ENCODE measurements at places on chromosomes 5 and 9. TPM values are rescaled to one million over a fixed set of nuclear protein-coding genes. Genes with fewer than 3 reads are reported as not detected.
A peak's percentile ranks its signal among the peaks of the same experiment; 100 is the strongest.

The SLC34A1 gene
- 1.9 TPM for total RNA-seq

The TMEM232 gene
- 0.91 TPM for total RNA-seq

- H3K4me1 ChIP-seq, result peaks cover 4% of the 10 kb centered on the region
- H3K27me3 ChIP-seq, result peaks cover 3% of the 10 kb centered on the region
- no peak for DNase-seq
Observed at GRCh38 chr9:546797-547223, 294.7 kb upstream of the DMRT1 start.

The AMACR gene
- 5.9 TPM for total RNA-seq

- no peak overlapping the region for H3K4me3 ChIP-seq
- DNase-seq, result no peak
- peaks cover 4% of the 10 kb centered on the region for H3K4me1 ChIP-seq
- no peaks in the 10 kb centered on the region for H3K36me3 ChIP-seq
Observed at GRCh38 chr9:135357863-135358551, 121.6 kb upstream of the PPP1R26 start.

The IL11RA gene
- 77.0 TPM for total RNA-seq

- H3K36me3 ChIP-seq, result no peaks in the 10 kb centered on the region
- H3K27ac ChIP-seq, result no peak overlapping the region
- H3K4me3 ChIP-seq, result no peak overlapping the region
- no peaks in the 10 kb centered on the region for H3K4me1 ChIP-seq
- H3K27me3 ChIP-seq, result no peaks in the 10 kb centered on the region
Observed at GRCh38 chr9:106872641-106873040, 9.7 kb downstream of the ZNF462 start.

DNA sequence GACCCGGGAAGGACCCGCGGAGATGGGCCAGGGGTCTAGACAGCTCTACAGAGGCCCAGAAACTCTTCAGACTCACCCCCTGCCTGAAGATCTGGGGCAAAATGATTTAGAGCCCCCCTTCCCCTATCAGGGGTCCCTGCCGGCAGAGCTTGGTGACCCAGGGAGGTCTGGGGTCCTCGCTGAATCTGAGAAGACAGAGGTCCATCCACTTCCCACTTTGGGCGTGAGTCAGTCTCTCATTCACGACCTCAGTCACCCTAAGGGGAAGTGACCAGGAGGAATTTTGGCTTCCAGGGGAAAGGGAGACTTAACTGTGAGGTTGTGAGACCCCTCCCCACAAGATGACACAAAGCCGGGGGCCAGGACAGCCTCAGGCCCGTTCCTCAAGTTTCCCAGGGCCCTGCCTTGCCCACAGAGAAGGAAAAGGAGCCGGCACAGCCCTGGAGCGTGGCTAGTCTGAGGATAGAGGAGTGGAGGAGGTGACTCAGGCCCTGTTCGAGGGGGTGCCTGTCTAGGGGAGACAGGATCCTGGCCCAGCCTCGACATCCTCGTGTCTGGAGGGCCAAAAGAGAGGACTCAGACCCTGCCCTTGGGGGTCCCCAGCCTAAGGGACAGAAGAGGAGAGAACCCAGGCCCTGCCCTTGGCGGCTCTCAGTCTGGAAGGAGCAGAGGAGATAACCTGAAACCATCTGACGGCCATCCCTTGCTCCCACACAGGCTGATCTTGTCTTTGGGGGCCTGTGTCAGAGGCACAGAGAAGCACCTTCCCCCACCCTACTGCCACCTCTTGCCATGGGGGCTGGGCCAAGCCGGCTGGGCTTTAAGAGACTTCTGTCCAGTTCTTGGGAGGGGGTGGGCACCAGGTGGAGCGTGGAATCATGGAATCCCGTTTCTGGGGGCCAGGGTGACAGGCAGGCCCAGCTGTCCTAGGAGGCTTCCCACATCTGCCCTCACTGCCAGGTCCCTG, 889 bp downstream of the PDLIM4 start:
- peak overlapping the region; percentile 21 for H3K4me3 ChIP-seq
- peaks cover 16% of the 10 kb centered on the region for H3K27me3 ChIP-seq
- no peak for DNase-seq
- peaks cover 8% of the 10 kb centered on the region for H3K4me1 ChIP-seq
- H3K36me3 ChIP-seq, result no peaks in the 10 kb centered on the region

The PCDHB6 gene
- total RNA-seq, result not detected

DNA sequence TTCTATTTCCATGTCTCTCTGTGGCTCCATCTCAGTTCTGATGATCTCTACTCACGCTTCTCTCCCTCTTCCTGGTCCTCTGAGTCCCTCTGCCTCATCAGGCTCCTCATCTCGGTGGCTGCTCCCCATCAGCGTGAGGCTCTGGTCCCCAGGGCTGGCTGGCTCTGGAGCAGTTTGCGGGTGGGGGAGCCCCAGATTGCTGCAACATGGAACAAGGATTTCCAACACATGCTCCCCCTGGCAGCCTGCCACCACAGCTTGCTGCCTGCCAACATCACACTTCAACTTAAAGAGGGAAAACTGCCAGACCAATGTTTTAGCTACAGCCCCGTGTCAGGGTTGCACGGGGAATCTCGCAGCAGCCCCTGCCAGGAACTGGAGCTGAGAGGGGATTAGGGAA, 77.2 kb upstream of the NEK6 start:
- no peak overlapping the region for H3K4me3 ChIP-seq
- H3K27me3 ChIP-seq, result peaks cover 27% of the 10 kb centered on the region
- no peak overlapping the region for H3K27ac ChIP-seq
- H3K36me3 ChIP-seq, result peaks cover 2% of the 10 kb centered on the region
- DNase-seq, result no peak
- H3K4me1 ChIP-seq, result peaks cover 1% of the 10 kb centered on the region

The ZNF483 gene
- 7.0 TPM for total RNA-seq

The SPINK7 gene
- total RNA-seq, result not detected

DNA sequence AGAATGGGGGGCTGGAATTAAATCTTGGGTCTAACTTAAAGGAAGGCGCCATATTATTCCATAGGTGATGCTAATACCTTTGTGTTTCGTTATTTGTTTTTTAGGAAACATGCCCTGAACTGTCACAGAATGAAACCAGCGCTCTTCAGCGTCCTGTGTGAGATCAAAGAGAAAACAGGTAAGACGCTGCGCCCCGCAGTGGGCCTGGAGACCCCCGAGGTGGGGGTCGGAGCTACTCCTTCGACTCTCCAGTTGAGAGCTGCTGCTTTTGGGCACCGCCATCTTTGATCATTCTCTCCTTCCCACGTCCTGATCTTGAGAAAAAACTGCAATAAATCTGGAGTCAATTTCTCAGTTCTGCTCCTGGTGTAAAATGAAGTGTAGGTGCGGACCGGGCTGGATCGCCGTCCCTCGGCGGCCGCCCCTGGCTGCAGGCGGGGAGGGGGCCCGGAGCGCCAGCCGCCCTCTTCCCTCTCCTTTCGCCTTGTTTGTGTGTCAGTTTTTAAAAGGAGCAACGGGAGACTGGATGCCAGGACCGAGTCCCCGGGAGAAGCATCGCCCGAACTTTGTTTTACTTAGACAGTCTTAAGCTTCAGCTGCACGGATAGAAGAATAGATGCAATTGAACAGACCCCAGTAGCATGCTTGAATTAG, 1.4 kb downstream of the PBX3 start:
- H3K36me3 ChIP-seq, result peaks cover 14% of the 10 kb centered on the region
- H3K27me3 ChIP-seq, result peaks cover 21% of the 10 kb centered on the region
- peaks cover 31% of the 10 kb centered on the region for H3K4me1 ChIP-seq

DNA sequence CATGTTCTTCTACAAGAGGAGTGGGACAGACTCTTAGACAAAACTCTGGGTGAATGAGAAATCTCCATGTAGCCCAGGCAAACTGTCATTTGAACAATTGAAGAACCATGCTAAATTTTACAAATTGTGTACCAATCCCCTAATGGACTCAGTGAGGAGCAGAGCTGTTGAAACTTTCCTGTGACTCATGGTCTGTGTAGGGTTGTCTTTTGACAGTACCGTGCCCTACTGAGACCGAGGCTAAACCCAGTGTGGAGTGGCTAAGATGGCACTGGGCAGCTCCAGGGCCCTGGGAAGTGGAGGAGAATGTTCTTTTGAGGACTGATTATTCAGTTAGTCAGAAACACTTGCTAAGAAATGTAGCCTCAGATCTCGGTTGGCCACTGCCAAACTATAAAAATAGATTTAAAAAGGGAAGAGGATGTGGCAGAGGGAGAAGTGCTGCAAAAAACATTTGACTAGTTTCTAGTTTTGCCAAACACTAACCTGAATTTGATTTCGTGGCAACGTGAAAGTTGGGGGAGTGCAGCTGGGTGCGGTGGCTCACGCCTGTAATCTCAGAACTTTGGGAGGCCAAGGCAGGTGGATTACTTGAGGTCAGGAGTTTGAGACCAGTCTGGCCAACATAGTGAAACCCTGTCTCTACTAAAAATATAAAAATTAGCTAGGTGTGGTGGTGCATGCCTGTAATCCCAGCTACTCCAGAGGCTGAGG, 24.7 kb downstream of the POU4F3 start:
- H3K27ac ChIP-seq, result no peak overlapping the region
- no peak overlapping the region for H3K4me3 ChIP-seq
- DNase-seq, result no peak
- H3K27me3 ChIP-seq, result peaks cover 16% of the 10 kb centered on the region
- peaks cover 1% of the 10 kb centered on the region for H3K4me1 ChIP-seq
- H3K36me3 ChIP-seq, result no peaks in the 10 kb centered on the region
